Hematopoietic multipotent progenitor cell treated with erythropoietin and hydrocortisone succinate and interleukin-3 and kit ligand, for 15 days (in vitro differentiated cells): ENCODE measurements at places on chromosomes 4 and X.

- no peak for DNase-seq
These were observed 1604.6 kb downstream of the PCDH18 start for GRCh38 chr4:135927651-135928050.

- DNase-seq: no peak
These were observed 192.4 kb downstream of the RBM46 start for GRCh38 chr4:154973244-154974035.

DNA sequence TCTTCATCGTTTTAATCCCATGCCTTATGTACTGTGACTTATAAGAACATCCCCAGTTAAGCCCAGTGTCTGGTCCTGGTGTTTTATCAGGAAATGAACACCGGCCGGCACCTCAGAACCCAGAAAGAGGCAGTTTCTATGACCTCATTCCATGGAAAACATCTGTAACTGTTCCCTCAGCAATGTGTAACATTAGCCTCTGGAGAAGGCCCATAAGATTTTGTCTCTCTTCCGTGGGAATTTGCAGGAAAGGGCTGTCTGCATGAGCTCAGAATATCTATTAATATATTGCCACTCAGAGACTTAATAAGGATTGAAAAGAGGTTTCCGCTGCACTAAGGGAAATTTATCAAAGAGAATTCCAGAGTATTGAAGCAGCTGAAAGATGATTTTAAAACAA is 3.1 kb upstream of the TCEANC start:
- DNase-seq: no peak

DNA sequence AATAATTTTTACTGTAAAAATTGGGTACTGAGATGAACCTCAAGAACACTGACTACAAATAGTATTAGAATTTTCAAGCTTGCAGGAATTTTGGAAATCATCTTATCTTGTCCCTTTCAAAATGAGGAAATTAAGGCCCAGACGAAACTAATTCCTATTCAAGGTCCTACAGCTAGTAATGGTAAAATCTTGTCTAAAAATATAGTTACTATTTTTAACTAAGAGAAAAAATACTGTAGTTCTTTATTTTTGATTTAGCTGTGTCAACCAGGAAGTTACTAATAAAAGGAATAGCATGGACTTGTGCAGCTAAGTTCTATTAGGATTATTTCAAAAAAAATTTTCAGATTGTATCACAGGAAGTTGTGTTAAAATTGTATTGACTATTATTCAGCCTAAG is 12.7 kb downstream of the PRIMPOL start:
- no peak for DNase-seq

DNA sequence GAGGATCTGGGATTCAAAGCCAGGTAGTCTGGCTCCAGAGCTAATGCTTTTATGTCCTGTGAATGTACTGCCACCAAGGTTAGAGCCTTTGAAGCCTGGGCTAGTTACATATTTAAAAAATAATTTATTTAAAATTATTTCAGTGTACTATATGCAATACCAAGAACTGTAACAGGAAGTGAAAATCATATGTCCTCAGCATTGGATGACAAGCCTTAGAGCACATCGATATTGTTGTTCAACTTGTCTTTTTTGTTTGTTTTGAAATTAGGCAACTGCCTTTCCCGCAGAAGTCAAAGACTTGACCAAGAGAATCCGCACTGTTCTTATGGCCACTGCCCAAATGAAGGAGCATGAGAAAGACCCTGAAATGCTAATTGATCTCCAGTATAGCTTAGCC is 73.1 kb upstream of the IL13RA1 start:
- DNase-seq: no peak

- no peak for DNase-seq
These were observed 33.3 kb upstream of the UGT2A3 start for GRCh38 chr4:68984947-68985346.

DNA sequence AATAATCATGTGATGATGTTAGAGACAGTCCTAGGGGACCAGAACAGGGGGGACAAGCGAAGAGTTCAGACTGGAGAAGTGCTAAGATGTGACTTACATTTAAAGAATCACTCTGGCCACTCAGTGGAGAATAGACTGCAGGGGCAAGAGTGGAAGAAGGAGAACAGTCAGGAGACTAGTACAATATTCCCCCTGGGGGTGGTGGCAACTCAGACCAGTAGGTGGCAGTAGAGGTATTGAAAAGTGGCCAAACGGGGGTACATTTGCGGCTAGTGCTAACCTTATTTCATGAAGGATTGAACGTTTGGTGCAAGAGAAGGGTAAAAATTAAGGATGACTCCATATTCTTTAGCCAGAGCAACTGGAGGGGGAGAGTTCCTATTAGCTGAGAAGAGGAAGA is 2.7 kb upstream of the BMX start:
- DNase-seq: peak; percentile 69

DNA sequence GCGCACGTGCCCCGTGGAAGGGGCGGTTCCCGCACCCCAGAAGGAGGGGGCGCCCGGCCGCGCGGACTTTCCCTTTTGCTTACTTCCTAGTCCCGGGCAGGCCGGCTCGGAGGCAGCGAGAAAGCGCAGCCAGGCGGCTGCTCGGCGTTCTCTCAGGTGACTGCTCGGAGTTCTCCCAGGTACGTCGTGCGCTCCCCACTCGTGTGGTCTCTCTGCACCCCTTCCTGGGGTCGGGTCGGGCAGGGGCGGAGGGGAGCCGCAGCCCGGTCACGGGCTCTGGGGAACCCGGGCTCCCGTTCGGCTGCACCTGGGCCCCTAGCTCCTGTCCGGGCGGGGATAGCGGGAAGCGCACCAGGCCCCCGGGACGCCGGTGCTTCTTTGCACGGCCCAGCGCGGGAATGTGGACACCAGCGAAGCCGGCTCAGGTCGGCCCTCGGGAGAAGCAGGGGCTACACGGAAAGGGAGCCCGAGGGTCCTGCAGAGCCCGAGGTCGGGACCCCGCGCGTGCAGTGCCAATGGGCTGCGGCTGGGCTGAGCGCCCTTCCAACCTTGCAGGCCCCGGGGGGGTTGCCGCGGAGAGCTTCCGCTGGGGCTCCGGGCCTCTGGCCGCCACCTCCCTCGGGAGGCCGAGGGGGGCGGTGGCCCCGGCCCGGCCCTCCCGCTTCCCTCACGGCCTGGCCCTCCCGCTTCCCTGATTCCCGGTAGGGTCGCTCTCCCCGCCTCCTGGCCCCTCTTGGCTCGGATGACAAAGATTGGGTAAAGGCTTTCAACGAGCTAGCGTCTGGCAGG is at the start of gene TLR2:
TLR2 (plus strand) TSS at position 99 of the 789 bp plus-strand sequence. CDS start 18,628 bp downstream, outside the sequence.
- no peak for DNase-seq

DNA sequence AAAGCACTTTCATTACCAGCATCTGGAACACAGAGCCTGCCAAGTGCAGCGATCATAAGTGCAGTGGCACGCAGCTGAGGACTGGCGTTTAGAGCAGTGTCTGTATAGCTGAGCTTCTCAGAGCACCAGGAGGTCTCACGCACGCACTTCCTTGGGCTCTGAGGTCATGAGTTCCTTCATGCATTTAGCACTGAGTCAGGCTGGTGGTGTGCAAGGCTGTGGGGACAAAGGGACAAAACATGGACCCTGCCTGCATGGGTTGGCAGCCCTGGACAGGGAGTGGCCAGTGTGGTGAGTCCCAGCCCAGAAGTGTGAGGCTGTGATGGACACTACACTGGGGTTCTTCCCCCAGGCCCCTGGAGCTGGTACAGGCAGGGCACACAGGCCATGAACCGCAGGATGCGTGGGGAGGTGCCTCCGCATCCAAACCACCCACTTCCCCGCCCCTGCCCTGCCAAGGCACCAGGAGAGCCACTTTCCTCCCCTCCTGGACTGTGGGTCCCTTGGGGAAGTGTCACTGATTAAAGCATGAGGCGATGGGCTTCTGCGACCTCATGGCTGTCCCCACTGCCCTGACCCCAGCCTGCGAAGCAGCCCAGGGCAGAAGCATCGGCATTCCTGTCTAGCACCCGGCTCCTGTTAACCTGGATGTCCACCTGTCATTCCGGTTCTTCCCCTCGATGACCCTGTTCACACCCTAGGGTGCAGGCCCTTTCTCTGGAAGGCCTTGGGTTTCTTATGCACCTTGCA is 37.2 kb upstream of the GPR78 start:
- no peak for DNase-seq

DNA sequence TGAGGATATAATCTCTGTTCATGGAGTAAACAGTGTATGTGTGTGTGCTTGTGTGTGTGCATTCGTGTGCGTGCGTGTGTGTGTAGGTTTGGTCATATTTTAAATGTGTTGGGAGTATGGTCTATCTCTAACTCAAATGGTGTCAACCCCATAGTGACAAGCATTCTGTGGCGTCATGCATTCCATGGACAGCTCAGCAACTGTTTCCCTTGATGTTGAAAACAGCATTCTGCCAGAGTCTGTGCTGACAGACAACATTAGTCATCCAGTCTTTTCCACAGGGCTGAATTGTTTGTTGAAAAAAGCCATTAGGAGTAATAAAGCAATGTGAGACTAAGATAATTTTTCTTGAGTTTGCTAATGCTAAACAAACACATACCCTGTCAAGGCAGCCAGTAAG is 706.6 kb downstream of the PCDH19 start:
- no peak for DNase-seq
